Ascending aorta (tissue), 2 donors: ENCODE measurements at places on chromosomes 4 and X. TPM values are rescaled to one million over a fixed set of nuclear protein-coding genes. Genes with fewer than 3 reads are reported as not detected.

GRCh38 chrX:26915064-26915463 lies 548.1 kb downstream of the PPP4R3C start:
- H3K4me3 ChIP-seq: no peak overlapping the region
- H3K36me3 ChIP-seq: no peaks in the 10 kb centered on the region
- no peaks in the 10 kb centered on the region for H3K27me3 ChIP-seq
- no peak overlapping the region for H3K27ac ChIP-seq
- no peaks in the 10 kb centered on the region for H3K4me1 ChIP-seq

PCDH10 gene
- 45.3 TPM for total RNA-seq

GRCh38 chr4:32191961-32192360 lies 1471.8 kb downstream of the PCDH7 start:
- no peak overlapping the region for H3K27ac ChIP-seq
- H3K27me3 ChIP-seq: no peaks in the 10 kb centered on the region
- DNase-seq: no peak
- H3K4me1 ChIP-seq: no peaks in the 10 kb centered on the region

H2BW1 gene
- total RNA-seq: not detected

CLDN34 gene
- not detected for total RNA-seq

- H3K36me3 ChIP-seq: no peaks in the 10 kb centered on the region
- no peaks in the 10 kb centered on the region for H3K27me3 ChIP-seq
- no peak overlapping the region for H3K4me3 ChIP-seq
- no peak for DNase-seq
- H3K27ac ChIP-seq: no peak overlapping the region
Observed at GRCh38 chr4:78532046-78532445, 19.5 kb upstream of the ANXA3 start.

- H3K36me3 ChIP-seq: no peaks in the 10 kb centered on the region
- H3K4me1 ChIP-seq: no peaks in the 10 kb centered on the region
- no peak for DNase-seq
Observed at GRCh38 chr4:80409809-80410208, 74.3 kb downstream of the CFAP299 start.
